MCF 10A (cell line): ENCODE measurements at places on chromosomes 2 and 18.

DNA sequence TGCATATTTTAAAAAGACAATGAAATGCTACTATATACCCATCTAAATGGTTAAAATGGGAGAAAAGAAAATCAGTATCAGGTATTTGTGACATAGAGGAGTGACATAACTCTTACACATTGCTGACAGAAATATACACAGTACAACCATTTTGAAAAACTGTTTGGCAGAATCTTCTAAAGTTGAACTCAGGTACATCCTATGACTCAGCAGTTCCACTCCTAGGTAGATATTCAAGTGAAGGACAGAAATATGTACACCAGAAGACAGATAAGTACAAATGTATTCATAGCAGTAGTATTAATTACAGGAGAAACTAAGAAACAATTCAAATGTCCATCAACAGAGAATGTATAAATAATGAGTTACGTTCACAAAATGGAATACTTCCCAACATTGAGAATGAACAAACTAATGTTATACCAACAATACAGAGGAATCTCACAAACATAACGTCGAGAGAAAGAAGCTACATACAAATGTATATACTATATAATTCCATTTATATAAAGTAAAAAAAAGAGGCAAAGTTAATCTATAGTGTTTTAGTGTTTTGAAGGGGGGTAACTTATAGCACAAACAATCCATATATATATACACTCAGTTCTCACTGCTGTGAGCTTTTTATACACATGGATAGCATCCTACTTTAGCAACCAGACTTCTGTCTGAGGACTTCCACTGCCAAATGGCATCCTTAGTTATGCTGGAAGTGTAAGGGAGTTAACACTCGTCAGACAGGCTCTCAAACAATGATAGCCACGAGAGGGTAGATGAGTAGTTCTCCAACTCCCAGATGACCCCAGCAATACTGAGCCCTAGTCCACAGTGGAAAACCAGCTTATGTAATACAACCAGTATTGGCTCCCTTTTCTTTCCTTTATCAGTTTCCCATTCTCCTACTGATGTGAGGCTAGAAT is 172.5 kb downstream of the NBAS start:
- DNase-seq: no peak

GRCh38 chr2:163554864-163555263 is 180.9 kb downstream of the FIGN start:
- DNase-seq: no peak

DNA sequence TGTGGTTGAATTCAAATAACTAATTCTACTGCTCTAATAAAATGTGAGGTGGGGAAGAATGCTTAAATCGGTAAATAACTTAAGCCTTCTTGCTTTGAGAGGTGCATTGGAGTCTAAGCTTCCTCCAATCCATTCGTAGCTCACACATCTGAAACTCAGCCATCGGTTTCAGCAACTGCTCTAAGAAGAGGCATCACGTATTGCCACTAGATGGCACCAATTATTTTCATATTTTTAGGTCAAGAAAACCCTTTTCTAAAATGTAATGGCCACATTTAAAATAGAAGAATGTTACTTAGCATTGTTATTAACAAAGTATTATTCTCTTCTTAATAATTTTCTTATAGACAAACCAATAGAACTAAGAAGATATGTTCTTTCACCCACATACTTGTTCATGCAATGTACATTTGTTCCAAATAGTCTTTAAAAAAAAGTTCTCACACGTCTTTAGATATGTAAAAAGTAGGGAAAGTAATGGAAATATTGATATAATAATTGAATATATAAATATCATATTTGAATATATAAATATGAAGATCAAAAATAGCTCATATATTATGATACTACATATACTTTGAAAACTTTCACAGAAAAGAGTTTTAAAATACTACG is 229.8 kb downstream of the CCDC178 start:
- peak; percentile 45 for DNase-seq

- DNase-seq: peak; percentile 69
These were observed 765 bp upstream of the ID2 start for GRCh38 chr2:8680822-8681760.

DNA sequence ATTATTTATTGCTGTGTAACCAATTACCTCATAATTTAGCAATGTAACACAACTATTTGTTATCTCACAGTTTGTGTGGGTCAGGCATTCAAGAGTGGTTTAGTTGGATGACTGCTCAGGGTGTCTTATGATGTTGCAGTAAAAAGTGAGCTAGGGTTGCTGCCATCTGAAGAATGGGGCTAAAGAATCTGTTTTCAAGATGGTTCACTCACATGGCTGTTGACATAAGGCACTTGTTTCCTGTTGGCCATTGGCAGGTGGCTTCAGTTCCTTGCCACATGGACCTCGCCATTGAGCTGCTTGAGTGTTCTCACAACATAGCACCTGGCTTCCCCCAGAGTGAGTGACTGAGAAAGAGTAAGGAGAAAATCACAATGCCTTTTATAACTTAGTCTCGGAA is 123.2 kb downstream of the TMEM17 start:
- DNase-seq: no peak

DNA sequence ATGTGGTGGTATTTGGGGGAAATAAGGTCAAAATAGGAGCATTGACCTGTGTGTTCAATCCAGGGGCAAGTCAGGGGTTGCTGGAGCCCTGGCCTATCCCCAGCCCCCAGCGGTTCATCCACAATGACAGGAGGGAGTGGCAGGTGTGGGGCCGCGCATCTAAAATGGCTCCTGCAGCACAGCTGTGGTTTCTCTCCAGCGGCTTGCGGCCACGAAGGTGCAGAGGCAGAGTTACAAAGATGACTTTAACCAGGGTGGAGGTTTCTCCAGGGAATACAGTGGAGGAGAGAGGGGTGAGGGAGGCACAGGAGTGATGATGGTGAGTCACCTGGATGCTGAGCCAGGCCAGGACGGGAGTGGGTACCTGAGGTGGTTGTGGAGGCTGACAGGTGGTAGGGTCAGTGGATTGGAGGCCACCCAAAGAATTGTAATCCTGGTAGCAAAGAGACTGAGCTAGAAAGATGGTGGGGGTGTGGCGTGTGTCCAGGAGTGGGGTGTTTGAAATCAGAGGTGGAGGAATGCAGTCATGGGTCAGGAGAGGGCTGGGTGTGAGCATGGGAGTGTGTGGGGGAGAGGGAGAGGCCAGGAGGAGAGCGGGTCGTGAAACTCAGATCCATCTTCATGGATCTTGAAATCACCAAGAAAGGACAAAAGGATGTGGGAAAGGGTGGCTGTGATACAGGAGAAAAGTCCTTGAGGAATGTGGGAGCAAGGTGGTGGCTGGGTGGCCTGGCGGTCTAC is 83.2 kb downstream of the CTIF start:
- DNase-seq: no peak

GRCh38 chr2:229869226-229869625 is 52.6 kb downstream of the TRIP12 start:
- DNase-seq: no peak

DNA sequence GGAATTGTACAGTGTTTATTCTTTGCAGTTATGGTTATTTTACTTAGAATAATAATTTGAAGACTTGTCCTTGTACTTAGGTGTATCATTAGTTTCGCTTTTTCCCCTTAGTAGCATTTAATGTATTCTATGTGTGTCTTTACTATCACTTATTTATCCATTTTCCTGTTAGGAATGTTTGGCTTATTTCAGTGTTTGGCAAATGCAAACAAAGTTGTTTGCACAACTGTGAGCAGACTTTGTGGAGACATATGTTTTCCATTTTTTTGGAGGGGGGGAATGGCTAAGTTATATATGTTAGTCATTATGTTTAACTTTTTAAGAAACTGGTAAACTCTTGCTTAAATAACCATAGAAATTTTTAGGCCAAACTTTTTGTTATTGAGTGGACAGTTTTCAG is 447.7 kb downstream of the SOX11 start:
- DNase-seq: no peak

- peak; percentile 30 for DNase-seq
These were observed 85.6 kb downstream of the CD8B2 start for GRCh38 chr2:106572541-106573450.

DNA sequence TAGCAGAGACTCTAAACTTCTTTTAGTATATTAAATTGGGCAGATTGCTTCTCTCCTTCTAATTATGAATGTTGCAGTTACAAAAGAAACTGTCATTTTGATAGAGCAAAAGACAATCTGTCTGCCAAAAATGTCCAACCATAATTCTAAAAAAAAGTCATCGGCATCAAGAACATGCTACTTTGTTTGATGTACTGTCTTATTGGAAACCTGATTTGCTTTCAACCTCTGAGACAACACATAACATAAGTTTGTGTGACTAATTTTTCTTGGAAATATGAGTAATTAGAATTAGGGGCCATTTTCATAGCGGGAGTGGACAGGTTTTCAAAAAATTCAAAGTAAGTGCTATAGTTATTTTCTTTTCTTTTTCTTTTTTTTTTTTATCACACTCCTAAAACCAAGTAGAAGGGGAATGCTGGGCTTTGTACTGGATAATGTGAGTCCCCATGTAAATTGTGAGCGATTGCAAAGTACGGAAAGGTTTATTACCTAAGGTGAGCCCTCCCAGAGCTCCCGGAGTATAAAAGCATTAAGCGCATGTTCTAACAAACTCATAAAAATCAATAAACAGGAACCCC is 59.1 kb downstream of the ZEB2 start:
- no peak for DNase-seq

DNA sequence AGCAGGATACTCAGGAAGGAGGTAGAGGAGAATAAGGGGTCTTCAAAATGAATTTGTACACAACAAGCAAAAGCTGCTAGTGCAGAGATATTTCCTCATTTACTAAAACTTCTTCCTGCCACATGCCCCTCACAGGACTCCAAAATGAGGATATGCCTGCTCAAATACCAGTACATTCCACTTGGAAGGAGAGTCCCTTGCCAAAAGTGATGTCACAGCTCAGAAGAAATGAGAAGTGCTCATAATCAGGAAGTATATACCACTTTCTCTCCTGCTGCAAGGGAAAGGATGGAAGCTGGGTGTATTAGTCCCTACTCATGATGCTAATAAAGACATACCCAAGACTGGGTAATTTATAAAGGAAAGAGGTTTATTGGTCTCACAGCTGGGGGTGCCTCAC is 87.7 kb upstream of the FSHR start:
- DNase-seq: no peak

DNA sequence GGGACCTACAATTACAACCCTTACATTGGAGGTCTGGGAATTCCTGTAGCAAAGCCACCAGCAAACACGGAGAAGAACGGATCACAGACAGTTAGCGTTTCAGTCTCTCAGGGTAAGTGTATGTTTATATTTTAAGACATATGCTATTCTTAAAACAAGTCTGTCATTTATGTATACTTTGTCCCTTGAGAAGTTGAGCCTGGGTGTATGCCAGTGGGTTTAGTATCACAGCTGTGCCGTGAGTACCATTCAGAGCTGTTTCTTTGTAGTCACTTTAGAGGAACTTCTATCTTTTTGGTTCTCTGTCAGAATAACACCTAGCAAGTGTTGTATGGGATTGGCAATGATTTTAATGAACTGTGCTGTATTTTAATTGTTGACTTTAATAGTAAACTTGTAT is 125.6 kb downstream of the BIRC6 start:
- DNase-seq: no peak

DNA sequence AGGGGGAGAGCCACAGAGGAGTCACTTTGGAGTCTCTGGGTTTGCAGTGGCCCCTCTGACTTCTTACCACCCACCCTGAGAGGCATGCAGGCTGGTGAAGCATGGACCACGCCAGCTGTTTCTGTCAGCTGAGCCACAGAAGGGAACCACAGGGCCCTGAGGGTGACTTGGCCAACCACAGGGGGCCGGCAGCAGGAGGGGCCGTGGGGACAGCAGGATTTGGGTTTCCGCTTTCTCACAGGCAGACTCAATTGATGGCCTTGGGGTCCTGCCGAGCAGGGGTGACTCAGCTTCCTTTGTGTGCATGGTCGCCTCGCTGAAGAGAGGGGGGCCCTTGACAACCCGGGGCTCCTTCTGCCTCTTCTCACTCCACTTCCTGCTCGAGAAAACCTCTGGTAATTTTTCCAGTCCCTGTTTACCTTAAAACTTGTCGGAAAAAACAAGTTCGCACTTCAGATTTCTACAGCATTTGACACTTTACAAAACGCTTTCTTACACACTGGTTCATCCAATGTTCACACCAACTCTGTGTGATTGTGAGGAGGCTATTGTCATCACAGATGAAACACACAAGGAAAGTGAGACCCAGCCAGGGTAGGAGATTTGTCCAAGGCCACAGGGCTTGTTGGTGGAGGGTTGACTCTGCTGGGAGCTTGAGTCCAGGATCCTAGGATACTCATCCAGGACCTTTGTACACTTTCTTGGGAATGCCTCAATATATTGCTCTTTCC is 311.2 kb downstream of the LPIN1 start:
- no peak for DNase-seq

DNA sequence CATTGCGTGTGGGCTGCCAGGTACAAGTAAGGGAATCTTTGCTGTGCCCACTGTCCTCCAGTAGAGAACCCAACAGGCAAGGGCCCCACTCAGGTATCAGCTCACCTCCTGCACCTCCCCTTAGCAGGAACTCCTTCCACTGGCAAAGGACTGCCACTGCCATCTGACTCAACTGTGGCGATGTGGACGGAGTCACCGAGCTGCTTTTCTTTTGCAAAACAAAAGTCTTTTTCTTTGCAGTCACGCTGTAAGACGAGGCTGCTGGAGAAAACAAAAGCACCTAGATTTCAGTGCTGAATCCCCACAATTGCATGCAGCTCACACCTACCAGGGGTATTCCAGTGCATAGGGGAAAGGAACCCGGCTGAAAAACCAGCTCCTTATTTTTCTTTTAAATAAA is 7.9 kb downstream of the MTERF4 start:
- DNase-seq: no peak

DNA sequence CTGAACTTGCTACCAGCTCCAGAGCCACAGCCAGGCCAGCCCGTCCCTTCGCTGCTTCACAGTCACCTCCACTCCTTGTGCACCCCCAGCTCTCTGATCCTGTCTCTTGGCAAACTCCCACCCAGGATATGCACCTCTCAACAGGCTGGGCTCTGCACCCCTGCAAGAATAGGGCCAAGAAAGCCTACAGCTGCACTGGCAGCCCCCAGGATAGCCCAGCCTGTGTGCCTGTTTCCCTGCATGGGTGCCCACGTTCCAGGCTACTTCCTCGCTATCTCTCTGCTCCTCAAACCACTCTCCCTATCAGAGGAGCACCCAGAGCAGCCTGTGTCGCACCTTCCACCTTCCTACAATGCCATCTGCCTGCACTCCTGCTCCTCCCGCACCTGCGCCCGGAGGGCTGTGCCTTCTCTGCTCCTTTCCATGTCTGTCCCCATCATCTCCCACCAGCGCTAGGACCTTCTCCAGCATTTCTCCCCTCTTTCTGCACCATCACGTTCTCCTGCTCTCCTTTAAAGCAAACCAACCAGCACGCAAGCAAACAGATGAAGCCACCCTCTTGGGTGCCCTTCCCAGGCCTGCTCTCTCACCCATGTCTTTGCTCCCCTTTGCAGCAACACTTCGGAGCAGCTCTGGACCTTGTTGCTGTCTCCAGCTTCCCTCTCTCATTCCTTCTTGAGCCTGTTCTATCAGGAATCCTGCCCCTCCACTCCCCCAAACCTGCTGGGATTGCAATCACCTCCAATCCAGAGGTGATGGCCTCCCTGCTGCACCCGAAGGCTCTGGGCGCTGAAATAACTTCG is 313.2 kb upstream of the HS6ST1 start:
- no peak for DNase-seq

- no peak for DNase-seq
These were observed 864 bp upstream of the XPO1 start for GRCh38 chr2:61538920-61539520.
